Stimulated activated CD4-positive, alpha-beta T cell treated with anti-CD3 and anti-CD28 coated beads, Interleukin-12 subunit alpha, Interleukin-12 subunit beta, amount 100 ng/mL, for 24 hours (primary cell): ENCODE measurements at places on chromosomes 2 and 18.

GRCh38 chr18:32891130-32891529 lies 118.3 kb upstream of the KLHL14 start:
- DNase-seq = no peak

DNA sequence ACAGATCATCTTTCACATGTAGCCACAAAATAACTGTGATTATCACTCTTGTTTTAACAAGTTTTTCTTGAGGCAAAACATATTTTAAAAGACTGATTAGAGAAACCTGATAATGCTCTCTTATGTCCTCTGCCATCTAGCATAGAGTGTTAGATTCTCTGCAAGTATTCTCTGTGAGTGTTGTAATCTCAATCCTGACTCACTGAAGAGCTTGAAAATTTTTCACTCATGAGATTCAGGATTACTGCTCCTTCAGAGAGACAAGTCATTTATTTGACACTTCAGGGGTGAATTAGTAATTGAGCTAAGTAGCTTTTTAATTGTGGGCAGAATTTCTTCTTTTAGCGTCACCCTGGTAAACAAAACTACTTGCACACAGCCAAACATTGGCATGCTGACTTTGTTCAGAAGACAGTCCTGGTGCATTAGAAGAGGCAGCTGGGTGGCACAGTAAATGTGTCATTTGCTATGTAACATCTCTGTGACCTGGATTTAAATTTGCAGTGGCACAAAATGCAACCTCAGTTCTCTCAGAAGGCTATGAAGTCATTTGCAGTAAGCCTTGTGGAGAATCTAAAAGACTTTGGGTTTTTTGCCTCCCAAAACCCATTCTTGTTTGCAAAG lies 172.9 kb downstream of the LRP1B start:
- DNase-seq = no peak

- DNase-seq = no peak
Measured at GRCh38 chr2:53018825-53019425, 748.7 kb upstream of the CHAC2 start.

- no peak for DNase-seq
Measured at GRCh38 chr18:76432274-76432755, 62.7 kb downstream of the ZNF516 start.

GRCh38 chr2:70125498-70125898 lies 38.2 kb downstream of the PCBP1 start:
- DNase-seq = no peak

DNA sequence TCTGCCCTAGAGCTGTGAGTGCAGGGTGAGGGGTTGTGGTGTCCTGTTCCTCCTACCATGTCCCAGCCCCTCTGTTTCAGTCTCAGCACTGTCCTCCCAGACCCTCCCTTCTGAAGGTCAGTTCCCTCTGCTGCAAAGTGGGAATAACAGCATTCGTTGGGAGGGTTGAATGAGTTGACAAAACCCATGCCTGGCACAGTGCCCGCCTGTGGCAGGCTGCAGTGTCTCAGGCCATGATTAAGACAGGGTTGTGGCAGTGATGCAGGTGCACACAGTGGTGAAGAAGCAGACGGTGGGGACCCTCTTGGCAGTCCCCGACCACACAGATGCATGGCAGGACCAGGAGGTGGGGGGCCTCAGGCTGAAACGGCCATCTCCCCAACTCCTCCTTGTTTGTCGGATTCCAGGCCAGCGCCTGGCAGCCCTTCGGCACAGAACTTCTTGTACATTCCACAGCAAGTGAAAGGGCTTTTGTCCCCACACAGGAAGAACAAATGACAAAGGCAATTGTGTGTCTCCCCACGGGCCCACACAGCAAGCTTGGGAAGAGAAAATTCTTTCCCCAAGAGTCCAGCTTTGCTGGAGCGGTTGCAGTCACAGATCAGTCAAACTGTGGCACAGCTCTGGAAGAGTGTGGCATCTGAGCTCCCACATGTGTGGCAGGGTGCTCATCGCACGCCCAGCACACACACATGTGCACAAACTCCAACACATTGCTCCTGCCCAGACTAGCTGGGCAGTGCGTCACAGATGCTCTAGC lies 92.0 kb upstream of the MSH2 start:
- DNase-seq = no peak

DNA sequence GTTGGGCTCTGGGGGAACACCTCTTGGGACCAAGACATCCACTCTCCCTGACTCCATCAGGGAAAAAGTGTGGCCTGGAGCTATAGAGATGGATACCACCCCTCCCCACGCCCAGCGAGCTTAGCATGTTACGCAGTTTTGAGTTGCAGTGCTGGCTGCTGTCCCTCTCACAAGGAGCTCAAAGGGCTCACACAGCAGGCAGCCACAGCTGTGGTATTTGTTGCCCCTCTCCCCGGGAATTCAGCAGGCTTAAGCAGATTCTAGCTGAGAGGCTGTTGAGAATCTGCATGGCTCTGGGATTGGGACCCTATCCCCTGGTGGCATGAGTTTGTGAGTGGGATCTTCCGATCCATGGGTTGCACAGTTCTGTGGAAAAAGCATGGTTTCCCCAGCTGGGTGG lies 673.1 kb upstream of the FSHR start:
- no peak for DNase-seq

GRCh38 chr2:11303290-11304013 lies 41.0 kb downstream of the ROCK2 start:
- no peak for DNase-seq

DNA sequence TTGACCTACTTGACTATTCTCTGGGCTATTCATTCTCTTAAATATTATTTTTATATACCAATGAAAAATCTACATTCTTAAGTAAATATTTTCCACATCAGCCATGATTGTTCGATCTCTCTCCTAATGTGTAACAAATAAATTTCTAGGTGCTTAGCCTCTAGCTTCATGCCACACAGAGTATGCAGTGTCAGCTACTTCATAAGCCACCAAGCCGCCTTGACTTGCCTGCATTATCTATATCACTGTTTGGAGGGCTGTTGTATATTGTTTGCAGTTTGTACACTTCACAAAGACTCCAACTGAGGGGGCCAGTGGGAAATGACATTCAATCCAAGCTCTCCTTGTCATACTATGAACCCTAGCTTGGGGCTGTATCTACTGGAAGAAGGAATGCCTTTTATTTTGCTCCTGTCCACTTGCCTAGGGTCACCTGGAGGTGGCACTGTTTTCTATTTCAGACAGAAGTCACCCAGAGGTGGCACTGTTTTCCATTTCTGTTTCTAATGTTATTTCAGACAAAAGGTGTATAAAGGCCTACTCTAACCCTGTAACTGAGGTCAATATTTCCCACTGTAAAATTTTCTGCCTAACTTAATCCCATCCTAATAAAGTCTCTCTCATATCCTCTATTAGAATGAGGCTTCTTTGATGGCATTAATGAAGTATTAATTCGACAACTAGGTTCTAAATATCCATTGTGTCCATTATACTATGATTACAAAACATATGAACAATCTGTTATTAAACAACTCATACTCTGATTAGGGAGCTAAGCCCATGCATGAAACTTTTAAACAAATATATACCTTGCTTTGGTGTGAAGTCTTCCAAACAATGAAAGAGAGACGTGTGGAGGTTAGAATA lies 36.4 kb downstream of the COL5A2 start:
- DNase-seq = peak; percentile 23

- DNase-seq = no peak
Measured at GRCh38 chr2:170525566-170525900, 189.6 kb upstream of the SP5 start.

DNA sequence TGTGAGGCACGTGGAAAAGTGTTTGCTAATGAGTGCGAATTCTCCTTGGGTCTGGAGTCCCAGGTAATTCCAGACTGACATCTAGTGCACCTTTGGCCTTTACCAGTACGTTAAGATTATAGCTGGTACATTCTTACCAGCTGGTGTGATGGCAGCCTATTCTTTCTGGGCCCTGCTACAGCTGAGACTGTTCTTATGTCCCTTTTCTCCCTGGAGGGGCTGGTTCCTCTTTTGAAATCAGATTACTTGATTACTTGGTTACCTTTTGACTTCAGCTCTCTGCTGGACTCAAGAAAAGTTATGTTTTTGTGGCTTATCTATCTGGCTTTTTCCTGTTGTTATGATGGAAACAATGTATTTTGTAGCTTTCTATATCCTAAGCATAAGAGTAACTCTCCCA lies 14.5 kb downstream of the CABYR start:
- DNase-seq = no peak

DNA sequence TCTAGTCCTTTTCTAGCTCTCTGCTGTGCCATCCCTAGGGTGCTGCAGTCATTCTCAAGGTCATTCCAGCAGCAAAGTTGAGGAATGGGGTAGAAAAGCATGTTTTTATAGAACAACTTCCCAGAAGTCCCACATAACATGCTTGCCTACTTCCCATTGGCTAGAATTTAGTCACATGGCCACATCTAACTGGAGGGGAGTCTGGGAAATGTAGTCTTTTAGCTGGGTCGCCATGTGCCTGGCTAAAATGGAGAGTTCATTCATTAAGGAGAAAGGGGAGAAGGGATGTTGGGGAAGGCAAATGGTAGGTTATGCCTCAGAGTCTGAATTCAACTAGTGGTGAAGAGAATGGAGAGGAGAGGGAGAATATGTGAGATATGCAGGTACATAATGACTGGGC lies 85.7 kb downstream of the SLC4A3 start:
- no peak for DNase-seq

DNA sequence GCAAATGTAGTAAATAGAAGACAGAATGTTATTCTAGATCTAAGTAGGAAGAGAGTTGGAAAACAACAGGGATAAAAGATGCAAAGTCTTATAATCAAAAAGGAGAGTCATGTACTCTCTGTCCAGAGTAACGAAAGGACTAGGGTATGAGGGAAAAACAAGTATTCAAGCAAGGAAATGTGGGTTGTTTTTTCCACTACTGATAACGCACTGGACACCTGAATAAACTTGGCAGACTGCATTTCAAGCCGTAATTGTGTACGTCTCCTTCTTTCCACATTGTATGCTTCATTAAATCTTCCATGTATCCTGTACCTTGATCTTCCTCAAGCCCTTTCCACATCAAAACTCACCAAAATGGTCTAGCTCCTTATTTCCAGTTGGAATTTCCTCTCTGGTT lies 420.6 kb downstream of the ZEB2 start:
- no peak for DNase-seq

GRCh38 chr2:144274131-144274530 lies 245.8 kb downstream of the ZEB2 start:
- no peak for DNase-seq

GRCh38 chr18:23585007-23585871 lies 1.1 kb downstream of the NPC1 start:
- DNase-seq = no peak

GRCh38 chr2:107303964-107304363 lies 418.0 kb upstream of the ST6GAL2 start:
- DNase-seq = no peak

DNA sequence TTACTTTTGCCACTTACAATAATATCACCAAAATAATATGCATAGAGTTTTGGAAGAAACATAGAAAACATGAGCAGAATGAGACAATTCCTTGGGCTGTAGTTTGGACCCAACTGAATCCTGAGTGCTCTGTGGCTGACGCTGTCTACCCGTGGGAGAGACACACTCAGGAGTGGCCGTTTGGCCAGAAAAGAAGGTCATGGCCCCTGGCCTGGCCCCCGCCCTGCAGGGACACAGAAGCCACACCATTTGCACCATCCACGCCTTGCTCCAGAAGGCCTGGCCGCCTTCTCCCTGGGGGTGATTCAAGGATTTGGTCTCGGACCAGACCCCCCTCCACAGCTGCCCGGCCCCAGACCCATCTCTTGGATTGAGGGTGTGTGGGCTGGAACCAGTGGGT lies 6.4 kb upstream of the D2HGDH start:
- DNase-seq = no peak

GRCh38 chr2:47720036-47720435 lies 62.9 kb upstream of the MSH6 start:
- DNase-seq = no peak

DNA sequence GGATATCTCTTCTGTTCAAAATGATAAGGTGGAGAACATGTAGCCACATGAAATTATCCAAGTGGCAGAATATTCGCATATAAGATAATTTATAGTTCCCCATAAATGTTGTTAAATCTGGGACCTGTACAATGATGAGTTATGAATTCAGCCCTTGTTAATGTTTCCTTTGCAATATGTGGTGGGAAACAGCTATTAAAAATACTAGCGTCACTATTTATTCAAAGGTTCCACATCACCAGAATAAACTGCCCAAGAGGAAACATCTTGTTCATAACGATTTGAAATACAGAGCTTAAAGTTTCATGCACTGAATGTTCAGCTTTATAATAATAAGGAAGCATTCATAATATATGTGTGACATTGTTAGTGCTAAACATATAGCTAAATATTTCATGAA lies 223.9 kb upstream of the TCF4 start:
- DNase-seq = no peak

GRCh38 chr2:177010146-177010545 lies 202.4 kb upstream of the HNRNPA3 start:
- DNase-seq = no peak

GRCh38 chr18:79819968-79820351 lies 22.2 kb downstream of the KCNG2 start:
- no peak for DNase-seq

DNA sequence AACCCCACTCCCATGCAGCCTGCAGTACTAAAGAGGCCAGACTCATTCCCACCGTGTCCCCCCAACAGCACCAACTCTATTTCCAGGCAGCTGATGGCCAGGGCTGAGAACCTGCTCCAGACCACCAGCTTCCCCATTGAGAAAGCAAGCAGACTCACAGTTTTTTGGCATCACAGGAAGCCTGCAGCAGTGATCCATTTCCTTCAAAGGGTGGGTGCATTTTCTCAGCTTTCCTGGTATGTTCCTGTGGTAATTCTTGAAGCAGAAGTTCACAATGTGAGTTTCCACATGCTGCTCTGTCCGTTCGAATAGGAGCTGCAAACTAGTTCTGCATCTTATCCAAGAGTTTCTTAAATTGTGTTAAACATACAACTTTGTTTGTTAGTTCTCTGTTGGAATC lies 1249.6 kb upstream of the FAM98A start:
- DNase-seq = no peak

DNA sequence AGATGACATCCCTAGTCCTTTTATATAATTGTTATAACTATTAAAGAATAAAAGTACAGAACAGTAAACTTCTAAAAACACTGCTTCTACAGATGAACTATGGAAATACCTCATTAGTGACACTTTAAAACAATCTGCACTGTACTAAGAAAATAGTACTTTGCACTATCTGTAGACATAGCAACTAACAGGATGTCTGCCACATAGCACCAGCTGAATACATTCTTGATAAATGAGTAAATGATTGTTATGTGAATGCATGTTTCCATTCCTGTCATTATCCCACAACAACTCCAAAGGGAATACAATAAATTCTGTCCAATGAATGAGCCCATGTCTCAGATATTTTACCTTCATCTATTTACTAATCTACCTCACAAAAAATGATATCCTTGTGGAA lies 115.3 kb upstream of the SLC35G4 start:
- DNase-seq = no peak

- DNase-seq = no peak
Measured at GRCh38 chr2:241771286-241772062, 5.1 kb upstream of the GAL3ST2 start.

- DNase-seq = no peak
Measured at GRCh38 chr2:16313235-16313975, 352.2 kb downstream of the CYRIA start.
